ENCODE measurements at places on chromosomes 4 and X.
A peak's percentile ranks its signal among the peaks of the same experiment; 100 is the strongest.

DNA sequence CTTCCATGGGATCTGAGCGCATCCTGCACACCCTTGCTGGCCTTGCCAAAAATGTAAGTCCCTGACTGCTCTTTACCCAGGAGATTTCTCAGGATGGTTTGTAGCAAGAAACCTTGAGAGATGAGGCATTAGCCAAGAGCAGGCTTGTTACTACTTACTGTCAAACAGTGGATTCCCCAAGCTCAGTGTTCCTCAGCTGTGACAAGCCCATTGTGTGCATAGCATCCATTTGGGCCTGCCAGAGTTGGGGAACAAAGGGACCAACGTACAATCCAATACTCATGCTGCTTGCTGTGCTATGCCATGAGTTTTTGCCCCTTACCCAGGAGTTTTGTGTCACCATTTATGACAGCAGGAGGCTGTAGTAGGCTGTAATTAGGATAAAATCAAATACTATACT, 267.6 kb downstream of the TENM3 start:
- DNase-seq: no peak

GRCh38 chrX:24423960-24424359, 41.1 kb upstream of the PDK3 start:
- DNase-seq: no peak

DNA sequence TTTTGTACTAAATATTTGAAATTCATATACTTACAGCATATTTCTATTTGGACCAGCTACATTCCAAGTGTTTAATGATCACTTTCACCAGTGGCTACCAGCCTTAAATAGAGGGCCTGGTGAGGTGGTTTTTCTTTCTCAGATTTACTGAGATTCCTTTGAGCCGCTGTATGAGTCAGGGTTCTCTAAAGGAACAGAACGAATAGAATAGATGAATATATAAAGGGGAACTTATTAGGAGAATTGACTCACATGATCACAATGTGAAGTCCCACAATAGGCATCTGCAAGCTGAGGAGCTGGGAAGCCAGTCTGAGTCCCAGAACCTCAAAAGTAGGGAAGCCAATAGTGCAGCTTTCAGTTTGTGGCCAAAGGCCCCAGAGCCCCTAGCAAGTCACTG, 146.2 kb upstream of the TLL1 start:
- no peak for DNase-seq

DNA sequence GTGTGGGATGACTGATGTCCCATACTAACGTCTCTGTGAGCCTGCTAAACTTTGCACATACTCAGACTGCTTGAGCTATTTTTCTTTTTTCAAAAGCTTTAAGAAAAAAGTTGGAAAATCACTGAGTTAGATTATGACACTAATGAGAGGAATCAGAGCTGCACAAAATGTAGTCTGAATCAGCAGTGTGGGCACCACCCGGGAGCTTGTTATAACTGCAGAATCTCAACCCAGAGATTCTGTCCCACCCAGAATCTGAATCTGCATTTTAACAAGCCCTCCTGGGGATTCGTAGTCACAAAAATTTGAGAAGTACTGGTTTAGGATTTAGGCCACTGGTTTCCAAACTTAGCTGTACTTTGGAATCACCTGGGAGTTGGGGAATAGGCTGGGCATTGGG, 102.1 kb upstream of the MID1IP1 start:
- DNase-seq: no peak

DNA sequence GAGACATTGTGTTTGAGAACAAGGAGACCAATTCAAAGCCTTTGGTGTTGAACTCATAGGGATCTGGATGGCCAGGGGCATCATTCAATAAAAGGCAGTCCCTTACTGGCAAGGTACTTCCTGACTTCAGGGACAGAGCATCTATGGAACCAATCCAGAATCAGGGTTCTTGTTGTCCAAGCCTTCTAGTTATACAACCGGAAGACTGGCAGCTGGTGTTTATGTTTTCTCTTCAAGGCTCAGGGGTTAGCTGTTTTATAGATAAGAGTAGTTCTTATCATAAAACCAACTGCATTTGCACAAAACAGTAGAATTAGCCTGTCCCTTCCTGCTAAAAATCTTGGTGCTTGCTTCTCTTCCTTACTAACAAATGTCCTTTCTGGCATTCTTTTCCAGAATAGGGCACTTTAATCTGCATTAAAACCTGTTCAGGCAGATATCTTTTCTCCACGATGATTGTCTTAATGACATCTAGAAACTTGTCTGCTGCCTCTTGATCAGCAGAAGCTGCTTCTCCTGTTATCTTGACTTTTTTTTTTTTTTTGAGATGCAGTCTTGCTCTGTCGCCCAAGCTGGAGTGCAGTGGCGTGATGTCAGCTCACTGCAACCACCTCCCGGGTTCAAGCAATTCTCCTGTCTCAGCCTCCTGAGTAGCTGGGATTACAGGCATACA, 38.4 kb upstream of the ARHGEF6 start:
- DNase-seq: no peak

DNA sequence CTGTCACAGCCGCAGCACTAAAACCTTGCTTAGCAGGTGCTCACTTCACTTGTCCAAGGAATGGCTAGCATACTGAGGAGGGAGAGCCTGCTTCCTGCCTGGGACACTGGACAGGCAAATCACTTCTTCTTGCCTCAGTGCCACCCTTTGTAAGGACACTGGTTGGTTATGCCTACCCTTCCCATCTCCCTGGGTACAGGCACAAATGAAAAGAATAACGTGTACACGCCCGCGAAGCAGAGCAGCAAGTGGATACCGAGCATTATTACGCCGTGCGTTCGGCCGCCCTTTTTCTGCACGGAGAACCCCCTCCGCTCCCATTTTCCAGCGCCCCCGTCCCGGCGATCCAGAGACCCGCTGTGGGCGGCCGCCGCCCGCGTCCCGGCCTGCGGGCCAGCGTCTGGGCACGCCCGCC, 338 bp upstream of the KLHL2 start:
- no peak for DNase-seq

DNA sequence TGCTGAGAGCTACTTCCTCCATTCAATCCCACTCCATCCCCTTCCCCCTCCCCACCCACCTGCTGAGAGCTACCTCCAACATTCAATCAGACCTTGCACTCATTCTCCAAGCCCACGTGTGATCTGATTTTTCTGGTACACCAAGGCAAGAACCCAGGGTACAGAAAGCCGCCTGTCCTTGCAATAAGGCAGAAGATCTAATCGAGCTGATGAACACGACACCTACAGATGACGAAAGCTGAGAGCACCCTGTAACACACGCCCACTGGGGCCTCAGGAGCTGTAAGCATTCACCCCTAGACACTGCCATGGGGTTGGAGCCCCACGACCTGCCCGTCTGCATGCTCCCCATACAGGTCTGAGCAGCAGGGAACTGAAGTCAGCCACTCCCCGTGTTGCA, 58.3 kb downstream of the TRIML1 start:
- no peak for DNase-seq

DNA sequence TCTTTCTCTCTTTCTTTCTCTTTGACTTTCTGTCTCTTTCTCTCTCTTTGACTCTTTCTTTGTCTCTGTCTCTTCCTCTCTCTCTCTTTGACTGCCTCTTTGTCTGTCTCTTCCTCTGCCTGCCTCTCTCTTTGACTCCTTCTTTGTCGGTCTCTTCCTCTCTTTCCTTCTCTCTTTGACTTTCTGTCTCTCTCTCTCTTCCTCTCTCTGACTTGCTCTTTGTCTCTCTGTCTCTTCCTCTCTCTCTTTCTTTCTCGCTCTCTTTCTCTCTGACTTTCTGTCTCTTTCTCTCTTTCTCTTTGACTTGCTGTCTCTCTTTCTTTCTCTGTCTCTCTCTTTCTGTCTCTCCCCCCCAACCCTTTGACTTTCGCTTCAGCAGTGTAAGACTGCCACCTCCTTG, 36.4 kb upstream of the OGT start:
- DNase-seq: no peak

- no peak for DNase-seq
Measured at GRCh38 chr4:104868958-104869357, 277.7 kb upstream of the TET2 start.

GRCh38 chr4:104915864-104916263, 230.8 kb upstream of the TET2 start:
- DNase-seq: no peak

DNA sequence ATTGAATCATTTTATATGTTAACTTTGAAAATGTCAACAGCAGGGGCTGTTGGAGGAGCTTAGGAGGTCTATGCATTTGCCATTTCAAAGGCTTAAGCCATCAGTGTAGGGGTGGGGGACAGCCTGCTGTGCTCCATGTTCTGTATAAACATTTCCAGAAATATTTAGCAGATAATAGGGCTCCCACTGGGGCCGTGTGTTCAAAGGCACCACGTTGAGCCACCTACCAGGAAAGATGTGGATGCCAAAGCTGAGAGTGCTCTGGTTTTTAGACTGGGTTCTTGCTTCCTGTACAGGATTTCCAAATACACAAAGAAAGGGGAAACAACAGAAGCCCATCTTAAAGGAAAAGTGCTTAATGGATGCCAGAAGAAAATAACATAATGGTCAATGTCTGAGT, 219.5 kb downstream of the CENPC start:
- DNase-seq: no peak

- DNase-seq: no peak
Measured at GRCh38 chrX:140799216-140799615, 89.7 kb downstream of the LINC00632 start.

GRCh38 chr4:183966371-183966770, 61.3 kb downstream of the STOX2 start:
- DNase-seq: no peak

GRCh38 chr4:154406018-154406795, 85.4 kb downstream of the DCHS2 start:
- DNase-seq: no peak

DNA sequence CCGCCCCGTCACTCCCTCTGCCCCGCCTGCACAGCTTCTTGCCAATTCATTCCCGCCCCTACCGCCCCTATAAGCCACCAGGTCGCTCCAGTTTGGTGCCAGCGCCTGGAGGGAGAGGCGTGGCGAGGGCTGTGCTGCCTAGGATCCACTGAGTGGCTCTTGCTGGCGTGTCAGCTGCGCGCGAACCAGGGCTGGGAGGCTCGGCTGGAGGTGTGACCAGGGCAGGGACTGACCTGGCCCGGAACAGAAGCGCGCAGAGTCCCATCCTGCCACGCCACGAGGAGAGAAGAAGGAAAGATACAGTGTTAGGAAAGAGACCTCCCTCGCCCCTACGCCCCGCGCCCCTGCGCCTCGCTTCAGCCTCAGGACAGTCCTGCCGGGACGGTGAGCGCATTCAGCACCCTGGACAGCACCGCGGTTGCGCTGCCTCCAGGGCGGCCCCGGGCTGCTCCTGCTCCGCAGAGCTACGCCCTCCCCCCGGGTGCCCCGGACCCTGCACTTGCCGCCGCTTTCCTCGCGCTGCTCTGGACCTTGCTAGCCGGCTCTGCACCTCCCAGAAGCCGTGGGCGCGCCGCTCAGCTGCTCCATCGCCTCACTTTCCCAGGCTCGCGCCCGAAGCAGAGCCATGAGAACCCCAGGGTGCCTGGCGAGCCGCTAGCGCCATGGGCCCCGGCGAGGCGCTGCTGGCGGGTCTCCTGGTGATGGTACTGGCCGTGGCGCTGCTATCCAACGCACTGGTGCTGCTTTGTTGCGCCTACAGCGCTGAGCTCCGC, at the start of gene GPR78:
Gene GPR78 (plus strand): TSS at position 72 of the 773 bp plus-strand sequence. CDS start 591 bp downstream, at position 663.
- peak; percentile 78 for DNase-seq

GRCh38 chrX:123084797-123085196, 99.3 kb upstream of the GRIA3 start:
- no peak for DNase-seq

DNA sequence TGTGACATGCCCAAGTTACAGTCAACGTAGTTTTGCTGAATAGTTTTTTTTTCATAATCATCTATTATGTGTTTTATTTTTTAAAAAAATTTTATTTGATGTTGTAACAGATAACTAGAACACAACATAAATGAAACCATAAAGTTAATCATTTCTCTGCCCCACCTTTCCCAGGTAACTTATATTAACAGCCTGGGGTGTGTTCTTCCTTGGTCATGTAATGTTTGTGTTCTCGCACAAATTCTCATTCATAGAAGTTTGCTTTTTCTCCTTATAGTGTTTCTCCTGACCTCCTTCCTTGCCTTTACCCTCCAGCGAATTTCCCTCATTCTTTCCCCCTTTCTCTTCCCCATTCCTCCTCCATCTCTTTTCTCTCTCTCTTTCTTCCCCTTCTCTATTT, 214.8 kb downstream of the SOWAHB start:
- DNase-seq: no peak

DNA sequence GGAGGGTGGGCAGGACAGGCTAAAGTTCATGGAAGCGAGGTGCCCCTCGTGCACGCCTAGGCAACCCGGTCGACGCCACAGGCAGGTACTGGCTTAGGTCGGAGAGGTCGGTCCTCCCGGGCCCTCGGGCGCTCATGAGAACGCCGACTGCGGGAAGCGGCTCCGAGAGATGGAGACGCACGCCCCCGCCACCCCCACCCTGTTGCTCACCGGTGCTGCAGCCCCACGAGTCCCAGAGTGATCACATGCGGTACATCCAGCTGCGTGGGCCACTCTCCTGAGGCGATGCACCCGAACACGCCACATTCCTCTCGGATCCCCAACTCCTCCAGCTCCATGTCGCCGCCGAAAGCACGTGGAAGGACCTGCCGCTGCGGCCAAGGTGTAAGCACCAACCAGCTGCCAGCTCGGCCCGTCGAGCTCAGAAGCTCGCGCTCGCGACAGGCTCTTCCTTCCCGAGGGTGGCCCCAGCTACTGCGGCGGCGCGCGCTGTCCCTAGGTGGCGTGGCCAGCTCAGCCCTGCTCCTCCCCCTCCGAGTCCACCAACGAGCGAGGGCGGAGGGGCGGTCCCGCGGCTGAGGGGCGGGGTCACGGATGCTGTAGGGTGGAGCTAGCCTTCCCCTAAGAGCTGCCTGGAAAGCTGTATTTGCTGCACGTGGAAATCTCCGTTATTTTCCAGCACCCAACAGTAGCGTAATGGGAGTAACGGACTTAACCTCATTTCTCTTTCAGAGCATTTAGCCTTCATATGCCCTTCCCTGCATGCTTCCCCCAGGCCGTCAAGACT, at the start of gene PPAT:
Gene PPAT (minus strand): TSS at position 476 of the 787 bp plus-strand sequence. CDS start 138 bp downstream, at position 338.
- DNase-seq: peak; percentile 99

GRCh38 chr4:28225689-28226353, 1365.2 kb downstream of the STIM2 start:
- DNase-seq: no peak

DNA sequence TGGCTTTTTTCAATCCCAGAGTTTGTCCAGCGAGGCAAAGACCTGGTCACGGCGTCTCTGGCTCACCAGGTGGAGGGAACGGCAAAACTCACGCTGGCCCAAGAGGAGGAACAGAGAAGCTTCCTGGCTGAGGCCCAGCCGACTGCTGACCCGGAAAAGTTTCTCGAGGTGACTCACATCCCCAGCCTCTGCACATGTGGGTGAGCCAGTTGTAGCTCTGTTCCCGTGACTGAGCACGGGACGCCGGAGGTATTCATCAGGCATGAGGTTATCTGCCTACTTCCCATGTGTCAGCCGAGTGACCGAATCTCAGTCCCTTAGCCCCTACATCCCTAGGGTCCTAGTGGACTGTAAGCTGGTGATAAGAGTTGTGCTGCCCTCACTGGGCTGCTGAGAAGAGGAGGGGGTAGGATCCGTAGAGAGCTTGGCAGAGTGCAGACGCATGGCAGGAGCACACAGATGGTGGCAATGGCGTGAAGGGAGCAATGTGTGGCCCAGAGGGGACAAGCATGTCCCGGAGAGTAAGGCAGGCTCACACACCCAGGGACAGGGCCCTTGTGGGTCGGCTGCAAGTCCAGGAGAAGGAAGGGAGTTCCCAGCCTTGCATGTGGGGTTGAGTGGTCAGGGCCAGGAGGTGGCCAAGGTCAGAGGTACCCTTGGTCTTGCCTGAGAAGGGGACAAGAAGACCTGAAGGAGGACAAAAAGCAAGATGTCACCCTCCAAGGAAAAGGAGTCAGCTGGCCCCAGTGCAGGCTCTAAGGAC, 42.9 kb downstream of the EVC start:
- DNase-seq: no peak
